ENCODE measurements at places on chromosomes 7 and 10.

- peak; percentile 92 for DNase-seq
Measured at GRCh38 chr7:104795086-104795485, 218.9 kb upstream of the KMT2E start.

- no peak for DNase-seq
Measured at GRCh38 chr10:66167816-66168215, 758.0 kb upstream of the LRRTM3 start.

GRCh38 chr10:96325719-96326373 is 21.6 kb downstream of the DNTT start:
- no peak for DNase-seq

GRCh38 chr7:105958012-105958411 is 5.1 kb upstream of the CDHR3 start:
- no peak for DNase-seq

DNA sequence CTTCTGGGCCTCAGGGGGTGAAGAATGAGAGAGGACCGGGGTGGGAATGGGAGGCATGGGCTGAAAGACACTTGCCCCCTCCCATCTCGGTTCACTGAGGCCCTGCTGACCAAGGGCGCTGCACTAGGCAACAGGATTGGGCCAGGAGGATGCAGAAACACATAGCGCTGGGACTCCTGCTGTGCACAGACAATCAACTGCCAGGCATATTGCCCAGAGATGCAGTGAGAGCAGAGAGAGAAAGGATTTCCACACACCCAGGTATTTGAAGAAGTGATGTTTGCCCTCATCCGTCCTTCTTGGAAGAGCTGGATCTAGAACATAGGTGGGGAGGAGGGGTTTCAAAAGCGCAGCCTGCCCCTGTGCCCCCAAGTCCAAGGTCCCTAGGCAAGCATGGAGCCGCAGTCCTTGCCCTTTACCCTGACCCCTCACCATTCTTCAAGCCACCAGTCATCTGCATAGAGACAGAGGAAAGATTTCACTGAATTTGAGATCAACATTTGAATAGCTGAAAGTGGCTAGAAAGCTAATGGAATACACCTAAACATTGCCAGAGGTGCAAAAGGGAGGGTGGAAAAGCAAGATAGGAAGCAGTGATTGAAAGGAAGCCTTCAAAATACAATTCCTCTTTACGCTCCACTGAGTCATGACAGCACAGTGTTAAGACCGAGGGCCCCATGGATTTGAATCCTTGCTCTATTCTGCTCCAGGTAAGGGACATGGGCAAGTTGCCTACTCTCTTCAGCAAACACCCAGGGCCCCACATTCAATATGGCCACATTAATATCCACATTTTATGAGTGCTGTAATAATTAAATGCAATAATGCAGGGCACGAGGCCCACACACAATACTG is 44.2 kb upstream of the TNS3 start:
- no peak for DNase-seq

- DNase-seq: no peak
Measured at GRCh38 chr10:54284526-54285193, 516.4 kb downstream of the PCDH15 start.

- DNase-seq: no peak
Measured at GRCh38 chr7:25282194-25282593, 53.9 kb upstream of the NPVF start.

DNA sequence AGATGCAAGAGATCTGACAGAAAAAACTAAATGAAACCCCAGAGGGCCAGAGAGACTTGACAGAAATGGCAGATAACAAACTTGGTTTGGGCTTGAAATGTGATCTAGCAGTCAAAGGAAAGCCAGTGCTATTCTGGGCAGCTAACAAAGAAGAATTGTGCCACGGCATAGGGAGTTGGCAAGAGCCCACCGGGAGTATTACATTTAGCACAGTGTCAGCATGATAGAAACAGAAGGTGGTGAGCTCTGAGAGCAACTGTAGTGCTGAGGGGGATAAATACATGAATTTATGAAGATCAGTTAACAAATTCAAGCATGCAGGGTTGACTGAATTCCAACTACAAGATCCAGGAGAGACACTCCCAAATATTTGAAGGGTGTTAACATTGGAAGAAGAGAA is 91.1 kb downstream of the AHCYL2 start:
- DNase-seq: peak; percentile 89
